Skeletal muscle tissue (tissue), 5 donors: ENCODE measurements at places on chromosomes 5 and 9. TPM values are rescaled to one million over a fixed set of nuclear protein-coding genes. Genes with fewer than 3 reads are reported as not detected.

SOWAHA gene
- under 0.01 TPM for total RNA-seq

GFI1B gene
- total RNA-seq, result 1.0 TPM

GNE gene
- 15.1 TPM for total RNA-seq

SLC25A2 gene
- 0.52 TPM for total RNA-seq

TRIP13 gene
- 5.7 TPM for total RNA-seq

CDH6 gene
- 5.7 TPM for total RNA-seq

ACTBL2 gene
- not detected for total RNA-seq

CDH12 gene
- total RNA-seq, result 1.6 TPM

ANKRD20A1 gene
- total RNA-seq, result not detected

NR6A1 gene
- 0.52 TPM for total RNA-seq

TENT4A gene
- total RNA-seq, result 15.1 TPM

PAEP gene
- total RNA-seq, result not detected

SLC6A7 gene
- total RNA-seq, result not detected

ALDH1B1 gene
- 11.5 TPM for total RNA-seq

PPIC gene
- total RNA-seq, result 13.6 TPM

PCDHB9 gene
- 1.0 TPM for total RNA-seq

DTWD2 gene
- 13.0 TPM for total RNA-seq

GMCL2 gene
- total RNA-seq, result not detected

MINAR2 gene
- not detected for total RNA-seq

SNX18 gene
- total RNA-seq, result 29.2 TPM

C5orf52 gene
- not detected for total RNA-seq

PCDHGB2 gene
- total RNA-seq, result 2.1 TPM

ZNF354B gene
- 8.4 TPM for total RNA-seq

PTGER4 gene
- 10.4 TPM for total RNA-seq

DMGDH gene
- total RNA-seq, result 3.1 TPM

INIP gene
- 11.5 TPM for total RNA-seq

RASGRF2 gene
- total RNA-seq, result 1.0 TPM

MELK gene
- total RNA-seq, result 6.3 TPM

PTGR1 gene
- 53.2 TPM for total RNA-seq

IGFBPL1 gene
- total RNA-seq, result 1.0 TPM

ARHGEF28 gene
- total RNA-seq, result 8.4 TPM

OBP2B gene
- total RNA-seq, result not detected

DND1 gene
- total RNA-seq, result not detected
